Stomach (tissue), 19 donors: ENCODE measurements at places on chromosomes 13 and 19. TPM values are rescaled to one million over a fixed set of nuclear protein-coding genes. Genes with fewer than 3 reads are reported as not detected.

GRCh38 chr19:29952646-29953045 lies 10.6 kb downstream of the URI1 start:
- no peak overlapping the region for H3K27ac ChIP-seq
- H3K36me3 ChIP-seq = no peaks in the 10 kb centered on the region
- no peak overlapping the region for H3K4me3 ChIP-seq

DNA sequence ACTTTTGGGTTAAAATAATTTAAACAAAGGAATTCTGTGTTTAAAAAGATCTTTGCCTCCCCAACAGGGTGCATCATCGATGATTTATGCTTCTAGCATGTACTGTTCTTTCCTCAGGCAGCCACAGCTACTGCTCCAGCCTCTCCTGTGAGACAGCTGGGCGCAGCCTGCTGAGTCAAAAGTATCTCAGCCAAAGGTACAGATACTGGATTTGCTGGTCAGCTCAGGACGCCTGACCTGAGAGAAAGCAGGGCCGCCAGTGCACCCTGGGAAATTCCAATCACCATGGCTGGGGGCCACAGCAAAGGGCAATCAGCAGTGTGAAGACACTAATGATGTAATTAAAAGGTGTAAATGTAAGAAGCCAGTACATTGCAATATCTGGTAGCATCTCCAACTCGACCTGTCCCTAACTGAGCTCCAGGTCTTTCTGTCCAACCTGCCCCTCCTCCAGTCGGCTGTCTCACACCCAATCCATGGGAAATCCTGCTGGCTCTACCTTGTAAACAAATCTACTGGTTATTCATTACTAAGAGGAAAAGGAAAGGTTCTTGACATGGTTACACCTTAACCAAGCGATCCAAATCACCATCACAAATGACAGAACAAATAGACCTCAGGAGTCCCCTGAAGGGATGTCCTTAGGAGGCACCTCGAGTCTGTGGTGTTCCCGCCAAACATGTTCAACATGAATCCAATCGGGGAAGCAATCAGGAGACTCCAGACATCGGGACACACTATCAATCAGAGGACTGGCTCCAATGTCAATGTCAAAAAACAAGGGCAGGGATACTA lies 7.3 kb downstream of the OPA3 start:
- no peak overlapping the region for H3K4me3 ChIP-seq
- DNase-seq = peak; percentile 81
- H3K4me1 ChIP-seq = peaks cover 46% of the 10 kb centered on the region
- no peaks in the 10 kb centered on the region for H3K27me3 ChIP-seq
- H3K36me3 ChIP-seq = no peaks in the 10 kb centered on the region
- H3K27ac ChIP-seq = peak overlapping the region; percentile 86

- no peak overlapping the region for H3K4me3 ChIP-seq
- DNase-seq = no peak
- H3K36me3 ChIP-seq = no peaks in the 10 kb centered on the region
- peaks cover 20% of the 10 kb centered on the region for H3K4me1 ChIP-seq
- peak overlapping the region; percentile 7 for H3K27ac ChIP-seq
Observed at GRCh38 chr19:8355631-8356402, 8.1 kb upstream of the ANGPTL4 start.

DNA sequence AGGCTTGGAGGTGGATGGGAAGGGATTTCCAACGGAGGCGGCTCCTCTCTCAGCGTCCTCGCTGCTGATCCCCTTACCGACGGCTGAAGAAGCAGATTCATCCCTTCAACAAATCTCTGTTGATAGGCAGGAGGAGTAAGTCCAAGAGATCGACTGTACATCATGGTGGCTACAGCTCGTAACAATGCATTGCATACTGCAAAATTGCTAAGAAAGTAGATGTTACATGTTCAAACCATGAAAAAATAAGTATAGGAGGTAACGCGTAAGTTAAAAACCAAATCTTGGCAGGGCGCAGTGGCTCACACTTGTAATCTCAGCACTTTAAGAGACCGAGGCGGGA lies 468 bp upstream of the SLC39A3 start:
- H3K4me3 ChIP-seq = peak overlapping the region; percentile 94
- H3K27ac ChIP-seq = no peak overlapping the region
- peaks cover 21% of the 10 kb centered on the region for H3K36me3 ChIP-seq

- H3K4me1 ChIP-seq = no peaks in the 10 kb centered on the region
- peak; percentile 6 for DNase-seq
- H3K27me3 ChIP-seq = no peaks in the 10 kb centered on the region
- H3K36me3 ChIP-seq = no peaks in the 10 kb centered on the region
- no peak overlapping the region for H3K4me3 ChIP-seq
- H3K27ac ChIP-seq = no peak overlapping the region
Observed at GRCh38 chr13:25214491-25215252, 42.6 kb upstream of the AMER2 start.

DNA sequence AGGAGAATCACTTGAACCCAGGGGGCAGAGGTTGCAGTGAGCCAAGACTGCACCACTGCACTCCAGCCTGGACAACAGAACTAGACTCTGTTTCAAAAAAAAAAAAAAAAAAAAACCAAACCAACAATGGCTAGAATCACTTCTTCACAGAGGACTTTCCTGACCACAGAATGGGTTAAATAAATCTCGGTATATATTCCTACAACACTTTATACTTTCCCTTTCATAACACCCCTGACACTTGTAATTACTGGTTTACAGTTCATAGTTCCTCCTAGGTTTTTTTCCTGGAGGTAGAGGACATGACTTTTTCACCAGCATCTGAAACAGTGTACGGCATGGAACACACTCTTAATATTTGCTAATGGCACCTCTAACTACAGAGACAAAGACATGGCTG lies 31.4 kb downstream of the ZDHHC20 start:
- no peaks in the 10 kb centered on the region for H3K27me3 ChIP-seq
- no peak for DNase-seq
- no peak overlapping the region for H3K27ac ChIP-seq
- H3K36me3 ChIP-seq = no peaks in the 10 kb centered on the region
- H3K4me3 ChIP-seq = no peak overlapping the region

- DNase-seq = peak; percentile 25
- H3K27me3 ChIP-seq = no peaks in the 10 kb centered on the region
- no peak overlapping the region for H3K4me3 ChIP-seq
- no peak overlapping the region for H3K27ac ChIP-seq
Observed at GRCh38 chr13:111505175-111505777, 184.8 kb downstream of the TEX29 start.

DNA sequence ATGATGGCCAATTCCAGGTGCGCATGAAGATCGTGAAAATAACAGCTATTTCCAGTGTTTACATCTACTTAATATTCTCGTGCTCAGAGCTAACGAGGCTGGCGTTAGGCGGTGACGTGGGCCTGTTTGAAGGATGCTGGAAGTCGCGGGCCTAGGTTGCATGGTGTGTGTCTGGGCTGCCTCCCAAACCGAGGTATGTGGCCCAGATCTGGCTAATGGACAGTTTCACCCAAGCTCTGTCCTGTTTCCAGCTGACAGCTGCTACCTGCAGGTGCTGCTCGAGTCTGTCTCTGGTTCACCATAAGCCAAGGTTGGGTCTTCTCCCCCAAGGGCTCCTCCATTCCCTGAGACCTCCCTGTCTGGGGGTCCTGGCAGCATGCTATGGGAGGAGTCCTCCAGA lies 40.5 kb upstream of the KCTD15 start:
- H3K27ac ChIP-seq = no peak overlapping the region
- H3K4me3 ChIP-seq = no peak overlapping the region
- H3K27me3 ChIP-seq = no peaks in the 10 kb centered on the region
- no peaks in the 10 kb centered on the region for H3K36me3 ChIP-seq
- no peak for DNase-seq

DNA sequence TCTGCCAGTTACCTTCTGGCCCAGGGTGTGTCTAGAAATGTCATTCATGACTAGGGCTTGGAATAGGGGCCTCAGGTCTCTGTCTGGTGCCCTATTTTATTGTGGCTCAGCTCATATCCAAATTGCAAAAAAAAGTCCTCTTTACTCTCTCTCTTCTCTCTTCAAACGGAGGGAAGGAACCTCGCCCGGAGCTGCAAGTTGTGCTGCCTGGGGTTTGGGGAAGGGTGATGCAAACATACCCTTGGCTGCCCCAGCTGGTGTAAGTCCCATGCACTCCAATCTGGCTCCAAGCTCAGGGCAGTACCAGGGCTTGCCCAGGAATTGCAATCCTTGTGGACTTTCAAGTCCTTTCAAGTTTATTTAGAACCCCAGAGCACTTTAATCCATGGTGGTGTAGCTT lies 549.6 kb downstream of the PCDH17 start:
- no peaks in the 10 kb centered on the region for H3K27me3 ChIP-seq
- H3K27ac ChIP-seq = no peak overlapping the region
- H3K4me3 ChIP-seq = no peak overlapping the region
- H3K36me3 ChIP-seq = no peaks in the 10 kb centered on the region
- H3K4me1 ChIP-seq = no peaks in the 10 kb centered on the region

DNA sequence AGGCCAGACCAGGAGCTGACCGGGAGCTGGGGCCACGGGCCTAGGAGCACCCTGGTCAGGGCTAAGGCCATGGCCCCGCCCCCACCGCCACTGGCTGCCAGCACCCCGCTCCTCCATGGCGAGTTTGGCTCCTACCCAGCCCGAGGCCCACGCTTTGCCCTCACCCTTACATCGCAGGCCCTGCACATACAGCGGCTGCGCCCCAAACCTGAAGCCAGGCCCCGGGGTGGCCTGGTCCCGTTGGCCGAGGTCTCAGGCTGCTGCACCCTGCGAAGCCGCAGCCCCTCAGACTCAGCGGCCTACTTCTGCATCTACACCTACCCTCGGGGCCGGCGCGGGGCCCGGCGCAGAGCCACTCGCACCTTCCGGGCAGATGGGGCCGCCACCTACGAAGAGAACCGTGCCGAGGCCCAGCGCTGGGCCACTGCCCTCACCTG lies 6.6 kb downstream of the SPHK2 start:
- peak overlapping the region; percentile 49 for H3K4me3 ChIP-seq
- H3K36me3 ChIP-seq = no peaks in the 10 kb centered on the region
- DNase-seq = no peak
- H3K4me1 ChIP-seq = peaks cover 84% of the 10 kb centered on the region
- peak overlapping the region; percentile 85 for H3K27ac ChIP-seq
- no peaks in the 10 kb centered on the region for H3K27me3 ChIP-seq

GRCh38 chr13:112804374-112804773 lies 114.5 kb downstream of the ATP11A start:
- H3K27me3 ChIP-seq = no peaks in the 10 kb centered on the region
- no peaks in the 10 kb centered on the region for H3K36me3 ChIP-seq
- H3K4me1 ChIP-seq = no peaks in the 10 kb centered on the region
- no peak overlapping the region for H3K27ac ChIP-seq
- no peak overlapping the region for H3K4me3 ChIP-seq

DNA sequence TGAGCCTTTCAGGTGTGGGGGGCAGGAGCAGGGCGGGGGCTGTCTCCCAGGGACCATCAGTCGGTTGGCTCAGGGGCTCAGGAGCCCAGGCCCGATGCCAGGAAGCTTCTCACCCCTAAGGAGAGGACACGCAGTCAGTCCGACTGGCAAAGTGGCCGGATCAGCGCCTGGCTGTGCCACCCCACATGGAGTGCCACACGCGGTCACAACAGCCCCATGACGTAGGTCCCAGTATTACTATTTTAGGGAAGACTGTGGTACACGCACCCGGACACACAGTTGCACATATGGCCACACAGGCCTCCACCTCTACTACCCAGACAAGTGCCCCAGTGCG lies 29.3 kb upstream of the GRTP1 start:
- peaks cover 30% of the 10 kb centered on the region for H3K4me1 ChIP-seq
- no peaks in the 10 kb centered on the region for H3K36me3 ChIP-seq
- no peaks in the 10 kb centered on the region for H3K27me3 ChIP-seq
- DNase-seq = no peak
- peak overlapping the region; percentile 80 for H3K4me3 ChIP-seq

DNA sequence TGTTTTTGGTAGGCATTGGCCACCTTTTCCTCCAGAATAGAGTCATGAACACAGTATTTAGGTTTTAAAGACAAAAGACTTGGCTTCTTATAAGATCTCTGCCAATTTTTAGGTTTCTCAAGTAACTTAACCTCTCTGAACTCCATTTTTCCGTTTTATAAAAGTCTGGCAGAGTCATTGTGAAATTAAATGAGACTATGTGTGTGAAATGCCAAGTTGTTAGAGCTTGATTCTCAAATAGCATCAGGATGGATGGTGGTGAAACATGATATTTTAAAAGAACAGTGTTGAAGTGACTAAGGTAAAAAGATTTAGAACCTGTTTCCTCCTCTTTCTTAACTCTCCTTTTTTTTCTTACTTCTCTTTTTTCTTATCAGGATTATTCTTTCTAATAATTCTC lies 617.7 kb upstream of the SLITRK1 start:
- H3K27ac ChIP-seq = no peak overlapping the region
- H3K36me3 ChIP-seq = no peaks in the 10 kb centered on the region
- H3K4me3 ChIP-seq = no peak overlapping the region

- no peaks in the 10 kb centered on the region for H3K4me1 ChIP-seq
- H3K36me3 ChIP-seq = no peaks in the 10 kb centered on the region
- H3K27me3 ChIP-seq = no peaks in the 10 kb centered on the region
- no peak overlapping the region for H3K27ac ChIP-seq
- no peak for DNase-seq
- H3K4me3 ChIP-seq = no peak overlapping the region
Observed at GRCh38 chr13:22210134-22210930, 539.5 kb downstream of the FGF9 start.

GRCh38 chr13:50449465-50449864 lies 394.0 kb downstream of the DLEU7 start:
- H3K4me3 ChIP-seq = no peak overlapping the region
- no peaks in the 10 kb centered on the region for H3K4me1 ChIP-seq
- no peak overlapping the region for H3K27ac ChIP-seq
- H3K27me3 ChIP-seq = no peaks in the 10 kb centered on the region

DNA sequence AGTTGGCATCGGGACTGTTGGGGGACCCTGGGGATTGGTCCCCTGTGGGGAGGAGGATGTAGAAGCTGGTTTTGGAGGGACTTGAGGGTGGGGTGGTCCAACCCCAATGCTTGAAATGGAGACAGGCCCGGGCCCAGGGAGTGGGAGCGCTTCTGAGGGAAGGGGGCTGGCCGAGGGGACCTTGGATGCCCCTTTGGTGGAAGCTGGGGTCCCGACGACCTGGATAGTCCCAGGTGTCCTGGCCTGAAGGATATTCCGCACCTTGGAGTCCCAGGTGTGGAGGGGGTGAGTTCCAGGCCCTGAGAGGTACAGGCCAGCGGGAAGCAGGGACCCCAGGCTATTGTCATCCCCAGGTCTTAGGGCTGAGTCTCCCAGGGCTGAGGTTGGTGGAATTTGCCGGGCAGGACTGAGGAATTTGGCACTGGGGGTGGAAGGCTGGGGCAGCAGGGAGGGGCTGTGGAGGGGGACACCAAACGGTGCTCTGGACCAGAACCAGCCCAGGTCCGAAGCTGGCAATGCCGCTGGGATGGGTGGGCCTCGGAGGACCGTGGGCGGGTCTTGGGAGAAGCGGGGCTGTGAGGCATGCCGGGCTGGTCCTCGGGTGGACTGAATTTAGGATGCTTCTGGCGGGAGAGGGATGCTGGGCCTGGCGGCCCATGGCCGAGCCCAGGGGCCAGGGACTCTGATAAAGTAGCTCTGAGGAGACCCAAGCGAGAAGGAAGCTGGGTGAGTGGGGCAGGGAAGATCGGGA lies 1.8 kb downstream of the HDGFL2 start:
- DNase-seq = no peak
- H3K4me1 ChIP-seq = peaks cover 29% of the 10 kb centered on the region
- peak overlapping the region; percentile 71 for H3K4me3 ChIP-seq
- peak overlapping the region; percentile 32 for H3K27ac ChIP-seq

The ZNF253 gene
- 32.1 TPM for total RNA-seq

The CALR3 gene
- total RNA-seq = not detected

The TSHZ3 gene
- total RNA-seq = 5.9 TPM

The PLPPR2 gene
- total RNA-seq = 9.3 TPM

The PSG3 gene
- total RNA-seq = not detected

The DNAAF3 gene
- 1.9 TPM for total RNA-seq

The LRRC63 gene
- total RNA-seq = not detected

The CEACAM21 gene
- 2.0 TPM for total RNA-seq

The KCNN1 gene
- total RNA-seq = not detected

The ZNF99 gene
- total RNA-seq = not detected
